G401 (cell line): ENCODE measurements at places on chromosomes 16 and 17.

GRCh38 chr16:77467821-77468335 lies 33.0 kb upstream of the ADAMTS18 start:
- DNase-seq, result no peak

DNA sequence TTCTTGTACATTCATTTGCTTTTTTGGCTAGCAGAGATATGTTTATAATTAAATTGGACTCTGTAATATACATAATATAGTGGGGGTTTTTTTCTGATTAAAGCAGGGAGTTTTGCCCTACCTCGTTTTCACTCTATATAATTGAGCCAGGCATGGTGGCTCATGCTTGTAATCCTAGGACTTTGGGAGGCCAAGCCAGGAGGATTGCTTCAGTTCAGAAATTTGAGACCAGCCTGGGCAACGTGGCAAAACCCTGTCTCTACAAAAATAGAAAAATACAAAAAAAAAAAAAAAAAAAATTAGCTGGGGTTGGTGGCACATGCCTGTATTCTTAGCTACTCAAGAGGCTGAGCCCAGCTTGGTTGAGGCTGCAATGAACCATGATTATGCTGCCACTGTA lies 42.2 kb downstream of the PAFAH1B1 start:
- no peak for DNase-seq

- no peak for DNase-seq
Measured at GRCh38 chr16:75460446-75460845, 4.0 kb downstream of the TMEM170A start.

GRCh38 chr16:76565542-76565941 lies 288.3 kb downstream of the CNTNAP4 start:
- DNase-seq, result no peak

- no peak for DNase-seq
Measured at GRCh38 chr16:79269211-79269863, 331.2 kb downstream of the MAF start.

DNA sequence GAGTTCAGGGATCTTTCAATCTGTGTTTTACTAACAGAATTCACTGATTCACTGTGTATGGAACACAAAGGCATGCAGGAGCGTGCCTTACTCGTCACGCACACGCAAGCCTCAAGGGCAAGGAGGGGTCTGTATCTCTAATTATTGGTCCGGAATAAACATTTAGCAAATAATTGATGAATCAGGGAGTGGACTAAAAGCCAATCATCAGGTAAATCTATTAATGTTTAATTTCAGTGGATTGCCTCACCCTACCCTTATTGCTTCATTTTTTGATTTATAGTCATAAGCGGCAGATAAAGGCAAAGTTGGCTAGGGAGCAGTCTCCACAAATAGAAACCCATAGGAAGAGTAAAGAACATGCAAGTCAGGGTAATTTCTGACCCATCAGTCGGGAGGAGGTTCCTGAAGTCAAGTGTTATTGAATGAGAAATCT lies 7.4 kb upstream of the HSD17B2 start:
- no peak for DNase-seq

DNA sequence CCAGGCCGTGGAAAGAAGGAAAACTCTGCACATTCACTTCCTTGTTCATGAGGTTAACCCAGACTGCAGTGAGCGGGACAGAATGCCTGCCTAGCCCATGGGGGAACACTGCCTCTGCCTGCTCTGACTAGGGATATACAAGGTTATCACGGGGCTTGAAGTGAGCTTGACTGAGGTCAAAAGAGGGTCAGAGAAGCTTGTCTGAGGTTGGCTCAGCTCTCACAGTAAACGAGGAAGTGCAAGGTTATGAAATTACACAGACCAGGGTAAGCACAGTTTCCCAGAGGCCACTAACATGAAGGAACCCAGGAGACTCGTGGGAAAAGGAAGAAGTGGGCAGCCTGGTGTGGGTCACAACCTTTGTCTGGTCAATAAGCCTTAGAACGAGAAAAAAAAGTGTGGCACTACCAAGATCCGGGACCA lies 28.7 kb downstream of the HIC1 start:
- no peak for DNase-seq

- DNase-seq, result no peak
Measured at GRCh38 chr17:71760062-71760720, 360.6 kb upstream of the SOX9 start.

DNA sequence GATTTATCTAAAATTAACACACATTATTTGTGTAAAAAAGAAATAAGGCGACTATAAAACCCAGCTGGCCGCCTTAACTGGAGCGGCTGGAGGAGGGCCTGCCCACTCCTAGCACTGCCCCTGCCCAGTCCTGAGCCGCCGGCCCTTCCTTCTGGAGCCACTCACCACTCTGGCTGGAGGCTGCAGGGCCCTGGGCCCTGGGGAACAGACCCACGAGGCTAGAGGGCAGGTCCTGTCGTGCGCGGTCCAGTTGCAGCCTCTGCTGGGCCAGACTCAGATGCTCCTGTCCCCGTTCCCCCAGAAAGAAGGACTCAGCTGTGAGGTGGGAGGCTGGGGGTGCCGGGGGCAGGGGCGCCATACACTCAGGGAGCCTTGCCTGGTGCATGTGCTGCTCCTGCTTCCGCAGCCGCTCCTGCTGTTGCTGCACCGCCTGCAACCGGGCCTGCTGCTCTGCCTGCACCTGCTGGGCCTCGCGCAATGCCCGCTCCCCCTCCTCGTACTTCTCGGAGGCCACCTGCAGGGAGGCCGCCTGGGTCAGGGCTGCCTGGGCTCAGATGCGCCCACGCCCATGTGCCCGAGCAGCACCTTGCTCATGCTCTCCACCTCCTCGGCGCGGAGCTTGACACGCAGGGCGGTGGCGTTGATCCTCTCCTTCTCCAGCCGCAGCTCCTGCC lies 9.0 kb upstream of the MRPL38 start:
- DNase-seq, result no peak

GRCh38 chr17:64003526-64004121 lies 5.5 kb downstream of the PRR29 start:
- no peak for DNase-seq

GRCh38 chr17:72639711-72640110 lies 452.8 kb downstream of the SLC39A11 start:
- no peak for DNase-seq

DNA sequence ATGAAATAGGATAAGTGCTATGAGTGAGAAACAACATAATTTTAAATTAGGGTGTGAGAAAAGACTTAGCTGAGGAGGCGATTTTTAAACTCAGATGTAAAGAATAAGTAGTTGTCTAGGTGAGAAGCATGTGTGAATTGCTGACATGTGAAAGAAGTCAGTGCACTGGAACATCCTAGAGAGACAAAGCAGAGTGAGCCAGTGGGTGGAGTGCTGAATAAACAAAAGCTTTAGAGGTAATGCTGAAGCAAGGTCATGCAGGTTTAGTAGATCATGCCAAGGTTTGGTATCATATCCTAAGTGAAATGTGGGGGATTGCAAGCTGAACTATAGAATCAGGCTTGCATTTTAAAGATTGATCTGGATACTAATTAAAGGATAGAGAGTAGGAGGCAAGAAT lies 89.4 kb downstream of the KIF2B start:
- no peak for DNase-seq

- DNase-seq, result peak; percentile 72
Measured at GRCh38 chr17:33927732-33928133, 327.4 kb upstream of the CCL2 start.

DNA sequence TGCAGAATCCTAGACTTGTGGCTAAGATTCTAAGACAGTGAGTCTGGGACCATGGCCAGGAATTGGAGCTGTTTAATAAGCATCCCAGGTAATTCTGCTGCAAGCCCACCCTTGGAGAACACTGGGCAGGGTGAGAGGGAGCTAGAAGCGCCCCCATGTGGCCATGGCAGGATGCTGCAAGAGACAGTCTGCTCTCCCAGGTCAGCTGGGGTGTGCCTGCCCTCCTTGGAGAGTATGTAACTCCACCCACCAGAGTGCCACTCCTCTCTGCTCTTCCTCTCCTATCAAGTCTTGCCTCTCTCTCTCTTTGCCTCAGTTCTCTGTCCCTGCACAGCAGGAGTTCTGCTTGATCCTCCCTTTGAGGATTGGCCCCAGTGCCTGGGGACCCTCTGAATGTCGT lies 14.9 kb downstream of the RCVRN start:
- no peak for DNase-seq

- no peak for DNase-seq
Measured at GRCh38 chr16:84918006-84918909, 93.1 kb downstream of the ZDHHC7 start.

DNA sequence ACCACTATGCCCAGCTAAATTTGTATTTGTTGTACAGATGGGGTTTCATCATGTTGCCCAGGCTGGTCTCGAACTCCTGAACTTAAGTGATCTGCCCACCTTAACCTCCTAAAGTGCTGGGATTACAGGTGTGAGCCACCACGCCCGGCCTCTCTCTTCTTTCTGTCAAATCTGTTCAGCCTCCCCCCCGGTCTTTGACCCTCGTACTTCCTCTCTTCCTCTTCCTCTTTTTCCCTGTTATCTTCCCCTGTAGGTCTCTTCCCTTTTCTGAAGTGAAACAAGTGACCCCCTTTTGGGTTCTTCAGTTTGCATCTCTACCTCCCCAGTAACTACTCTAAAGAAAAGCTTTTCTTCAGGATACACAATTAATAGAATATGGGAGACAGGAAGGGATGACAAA lies 31.7 kb upstream of the DHX40 start:
- no peak for DNase-seq

DNA sequence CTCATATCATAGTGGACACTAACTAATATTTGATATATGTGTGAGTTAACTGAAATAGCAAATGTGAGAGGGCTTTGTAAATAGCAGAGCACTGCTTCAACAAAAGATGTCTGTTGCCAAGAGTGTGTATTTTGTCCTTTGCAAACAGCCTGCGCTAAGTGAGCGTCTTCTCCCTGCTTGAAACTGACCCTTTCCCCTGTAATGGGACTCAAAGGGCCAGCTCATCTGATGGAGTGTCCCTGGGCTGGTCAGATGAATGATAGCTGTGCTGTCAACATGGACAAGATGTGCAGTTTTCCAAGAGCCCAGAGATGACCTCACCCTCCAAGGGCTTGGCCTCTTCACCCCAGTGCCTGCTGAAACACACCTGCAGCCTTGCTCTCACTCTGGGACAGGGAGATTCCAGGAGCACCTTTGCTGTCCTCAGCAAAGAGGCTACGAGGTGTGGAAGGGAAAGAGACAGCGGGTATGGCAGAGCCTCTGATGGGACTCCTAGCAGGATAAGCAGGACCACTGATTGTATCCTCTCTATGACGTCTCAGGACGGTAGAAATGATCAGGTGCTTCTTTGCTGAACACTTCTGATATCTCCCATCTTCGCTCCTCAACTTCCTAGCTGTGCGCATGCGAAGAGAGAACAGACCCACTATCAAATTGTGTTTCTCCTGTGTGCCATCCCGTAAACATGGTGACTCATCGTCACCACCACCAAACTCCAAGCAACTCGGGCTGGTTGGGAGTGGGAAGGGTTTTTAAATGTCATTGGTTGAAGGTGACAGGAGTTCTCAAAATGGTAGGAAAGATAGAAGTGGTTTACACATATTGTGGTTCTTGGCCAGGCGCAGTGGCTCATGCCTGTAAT lies 35.8 kb upstream of the TBX2 start:
- no peak for DNase-seq

- DNase-seq, result no peak
Measured at GRCh38 chr16:11342021-11342855, 3.0 kb upstream of the RMI2 start.

GRCh38 chr17:66985338-66986237 lies 21.1 kb downstream of the CACNG4 start:
- DNase-seq, result no peak

DNA sequence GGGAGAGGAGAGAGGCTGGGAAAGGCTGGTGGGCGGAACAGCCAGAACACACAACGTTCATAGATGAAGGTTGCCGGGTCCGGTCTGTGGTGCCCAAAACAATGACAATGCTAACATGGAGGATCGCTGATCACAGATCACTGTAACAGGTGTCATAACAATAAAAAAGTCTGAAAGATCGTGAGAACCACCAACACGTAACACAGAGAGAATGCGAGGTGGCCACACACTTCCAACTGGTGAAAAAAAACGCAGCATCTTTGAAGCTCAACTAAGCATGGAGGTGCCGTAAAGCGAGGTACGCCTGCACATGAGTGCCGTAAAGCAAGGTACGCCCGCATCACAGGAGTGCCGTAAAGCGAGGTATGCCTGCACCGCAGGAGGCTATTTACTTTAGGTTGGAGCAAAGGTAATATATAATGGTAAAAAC lies 42.3 kb downstream of the ABR start:
- no peak for DNase-seq

- no peak for DNase-seq
Measured at GRCh38 chr16:9921997-9922396, 260.2 kb downstream of the GRIN2A start.

DNA sequence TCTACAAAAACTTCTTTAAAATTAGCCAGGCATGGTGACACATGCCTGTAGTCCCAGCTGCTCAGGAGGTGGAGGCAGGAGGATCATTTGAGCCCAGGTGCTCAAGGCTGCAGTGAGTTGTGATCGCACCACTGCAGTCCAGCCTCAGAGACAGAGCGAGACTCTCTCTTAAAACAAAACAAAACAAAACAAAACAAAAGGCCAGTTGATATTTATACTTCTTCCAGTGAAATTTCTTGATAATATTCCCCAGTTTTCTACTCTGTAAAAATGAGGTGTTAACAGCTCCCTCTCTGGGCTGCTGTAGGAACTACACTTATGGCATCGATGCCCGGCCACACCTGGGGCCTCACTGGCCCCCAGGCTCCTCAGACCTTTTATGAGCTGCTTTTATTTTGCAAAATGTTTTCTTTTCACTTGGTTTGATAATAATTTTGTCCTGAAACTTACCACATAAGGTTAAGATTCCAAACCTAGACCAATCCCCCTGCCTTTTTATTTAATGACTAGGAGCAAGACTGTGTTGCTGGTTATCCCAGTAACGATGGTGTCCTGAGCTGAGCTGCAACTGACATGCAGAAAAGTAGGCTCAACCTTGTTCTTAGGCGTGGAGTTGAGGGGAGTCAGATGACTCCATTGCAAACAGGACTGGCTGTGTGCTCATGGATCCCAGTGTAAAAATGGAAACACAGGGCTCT lies 17.6 kb downstream of the MAPK8IP3 start:
- peak; percentile 69 for DNase-seq

- no peak for DNase-seq
Measured at GRCh38 chr16:57687363-57687929, 7.2 kb upstream of the DRC7 start.

DNA sequence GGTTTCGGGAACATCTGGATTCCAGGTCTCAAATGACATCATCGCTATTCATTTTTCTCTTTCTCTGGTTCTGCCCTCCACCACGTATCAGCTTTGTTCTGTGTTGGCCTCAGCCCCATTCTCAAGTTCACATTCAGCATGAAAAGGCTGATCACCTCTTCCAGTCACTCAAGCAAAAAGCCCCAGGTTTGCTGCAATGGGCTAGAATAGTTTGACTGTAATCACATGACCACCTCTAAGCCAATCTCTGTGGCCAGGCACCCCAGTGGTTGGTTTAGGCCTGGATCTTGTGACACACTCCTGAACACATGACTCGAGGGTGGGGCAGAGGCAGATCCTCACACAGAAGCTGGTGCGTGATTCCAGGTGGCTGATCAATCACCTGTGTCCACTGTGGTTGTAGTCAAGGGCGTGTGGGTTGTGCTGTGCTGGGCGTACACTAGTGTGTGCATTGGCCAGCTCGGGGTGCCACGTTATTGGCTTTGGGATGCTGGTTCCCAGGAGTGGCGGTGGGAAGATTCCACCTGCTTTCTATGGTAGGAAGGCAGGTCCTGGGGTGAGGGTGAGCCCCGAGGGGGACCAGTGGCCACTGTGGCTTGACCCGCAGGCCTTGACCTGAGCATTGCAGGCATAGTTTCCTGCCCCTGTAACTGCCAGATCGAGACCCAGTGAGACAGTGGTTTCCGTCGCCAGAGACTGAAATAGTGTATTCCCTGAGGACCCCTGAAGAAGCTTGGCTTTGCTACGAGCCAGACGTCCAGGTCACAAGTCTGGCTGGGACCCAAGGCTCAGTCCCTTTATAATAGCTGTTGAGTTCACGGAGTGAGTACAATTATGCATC lies 12.0 kb downstream of the EEF2K start:
- DNase-seq, result no peak
